Lung (tissue), 17 donors: ENCODE measurements at places on chromosomes 3 and 15.

- peak; percentile 60 for DNase-seq
Observed at GRCh38 chr3:128335621-128336296, 130.9 kb downstream of the DNAJB8 start.

DNA sequence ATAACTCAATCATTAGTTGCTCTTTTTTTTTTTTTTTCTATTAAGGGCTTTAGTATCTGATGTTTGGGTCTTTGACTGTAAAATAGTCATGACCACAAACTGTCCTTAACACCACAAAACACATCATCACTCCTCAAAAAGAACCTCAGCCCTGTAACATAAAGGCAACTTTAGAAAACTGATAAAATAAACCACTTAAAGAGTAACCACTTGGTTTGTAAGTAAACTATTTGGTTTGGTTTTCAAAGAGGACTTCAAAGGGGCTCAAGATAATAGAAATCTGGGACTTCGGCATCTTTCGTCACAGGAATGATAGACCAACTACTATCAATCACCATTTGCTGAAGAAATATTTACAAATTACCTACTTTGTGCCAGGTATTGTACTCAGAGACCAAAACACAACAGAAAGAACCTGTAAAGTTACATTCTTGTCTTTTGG, 167.8 kb downstream of the FOXP1 start:
- no peak for DNase-seq

DNA sequence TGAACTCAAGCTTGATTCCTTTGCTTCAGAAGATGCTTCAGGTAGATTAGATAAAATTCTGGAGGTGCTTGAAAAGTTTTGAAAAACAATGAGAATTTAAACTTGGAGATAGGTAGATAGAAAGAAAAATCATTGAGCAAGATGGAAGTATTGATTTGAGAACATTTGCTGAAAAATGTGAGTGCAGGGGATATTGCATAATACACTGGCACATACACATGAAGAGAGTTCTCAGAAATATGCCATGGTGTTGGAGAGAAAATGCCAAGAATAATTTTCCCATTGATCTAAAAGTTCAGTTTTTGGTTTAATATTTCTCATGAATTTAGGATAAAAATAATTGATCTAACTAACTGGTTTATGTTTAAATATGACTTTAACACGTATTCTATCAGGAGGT, 107.2 kb upstream of the GBE1 start:
- DNase-seq: no peak

DNA sequence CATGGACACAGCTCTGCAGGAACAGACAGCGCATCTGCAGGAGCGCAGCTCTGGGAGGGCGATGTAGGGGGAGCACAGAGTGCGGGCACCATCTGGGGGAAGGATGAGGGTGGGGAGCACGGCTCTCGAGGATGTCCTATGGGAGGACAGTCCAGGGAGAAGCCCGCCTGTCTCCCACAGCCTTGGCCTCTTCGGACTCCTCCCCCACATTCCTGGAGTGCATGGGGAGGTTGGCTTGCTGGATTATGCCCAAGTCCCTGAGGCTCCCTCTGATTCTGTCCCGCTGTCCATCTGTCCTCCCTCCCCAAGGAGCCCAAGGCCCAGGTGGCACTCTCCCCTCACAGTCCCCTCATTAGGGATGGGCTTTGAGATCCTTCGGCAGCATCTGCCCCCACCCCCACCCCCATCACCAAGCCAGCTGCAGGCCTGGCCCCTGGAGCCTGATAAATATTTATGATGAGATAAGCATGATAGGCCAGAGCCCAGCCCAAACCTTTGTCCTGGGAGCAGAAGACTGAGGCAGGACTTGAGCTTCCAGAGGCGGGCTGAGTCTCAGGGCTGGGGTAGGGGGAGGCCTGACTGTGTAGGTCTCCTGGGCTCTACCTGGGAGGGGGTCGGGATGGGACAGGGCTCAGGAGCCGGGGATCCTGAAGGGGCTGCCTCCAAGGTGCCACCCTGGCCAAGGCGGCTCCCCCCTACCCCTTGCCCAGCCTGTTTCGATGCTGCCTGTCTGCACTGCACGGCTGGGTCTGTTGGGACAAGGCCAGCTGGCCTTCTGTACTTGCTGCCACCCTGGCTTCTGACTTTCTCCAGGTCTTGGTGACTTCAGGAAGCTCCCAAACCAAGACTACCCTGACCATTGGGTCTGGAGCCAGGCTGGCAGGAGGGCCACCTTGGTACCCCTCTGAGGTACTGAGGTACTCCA, 28.6 kb upstream of the SEMA3F start:
- peak; percentile 82 for DNase-seq

- DNase-seq: peak; percentile 73
Observed at GRCh38 chr3:22960105-22960984, 242.8 kb upstream of the UBE2E2 start.

DNA sequence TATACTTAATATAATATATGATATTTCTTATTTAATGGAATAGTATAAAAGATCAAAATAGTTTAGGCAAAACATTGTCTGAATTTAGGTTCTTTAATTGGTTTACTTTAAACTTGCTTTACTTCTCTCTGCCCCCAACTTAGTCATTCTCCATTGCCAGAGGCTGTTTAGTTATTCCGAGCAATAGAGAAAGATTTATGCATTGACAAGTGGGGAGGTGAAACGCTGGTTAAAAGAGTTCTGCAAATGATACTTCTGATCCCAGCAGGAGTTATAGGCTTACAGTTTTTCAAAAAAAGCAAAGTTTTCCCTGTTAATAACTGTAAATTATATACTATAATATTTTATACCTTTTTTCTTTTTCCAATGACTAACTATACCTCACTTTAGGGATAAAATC, 145.4 kb downstream of the EPHA3 start:
- no peak for DNase-seq

GRCh38 chr3:16911916-16912315, 27.2 kb downstream of the PLCL2 start:
- no peak for DNase-seq
